Karpas-422 (cell line): ENCODE measurements at places on chromosomes 13 and 19. TPM values are rescaled to one million over a fixed set of nuclear protein-coding genes. Genes with fewer than 3 reads are reported as not detected.

DNA sequence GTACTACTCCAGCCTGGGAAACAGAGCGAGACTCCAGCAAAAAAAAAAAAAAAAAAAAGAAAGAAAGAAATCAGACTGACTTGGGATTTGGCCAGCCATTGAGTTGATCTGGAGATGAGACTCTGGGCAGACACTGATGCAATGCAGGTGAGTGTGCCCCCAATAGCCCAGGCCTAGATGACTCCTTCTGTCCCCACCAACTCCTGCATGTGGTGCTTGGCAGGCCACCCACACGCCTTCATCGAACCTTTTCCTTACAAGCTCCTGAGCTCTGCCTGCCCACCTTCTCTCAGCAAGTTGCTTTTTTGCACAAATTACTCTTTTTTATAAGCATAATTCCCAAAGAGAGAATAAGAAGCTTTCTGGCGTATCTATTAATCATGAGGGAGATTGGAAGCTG lies 97.9 kb upstream of the MBNL2 start:
- H3K27me3 ChIP-seq = no peaks in the 10 kb centered on the region
- no peaks in the 10 kb centered on the region for H3K36me3 ChIP-seq
- no peak for DNase-seq
- no peak overlapping the region for H3K27ac ChIP-seq

The ZNF547 gene
- 3.1 and 6.5 TPM in 2 replicates for total RNA-seq

DNA sequence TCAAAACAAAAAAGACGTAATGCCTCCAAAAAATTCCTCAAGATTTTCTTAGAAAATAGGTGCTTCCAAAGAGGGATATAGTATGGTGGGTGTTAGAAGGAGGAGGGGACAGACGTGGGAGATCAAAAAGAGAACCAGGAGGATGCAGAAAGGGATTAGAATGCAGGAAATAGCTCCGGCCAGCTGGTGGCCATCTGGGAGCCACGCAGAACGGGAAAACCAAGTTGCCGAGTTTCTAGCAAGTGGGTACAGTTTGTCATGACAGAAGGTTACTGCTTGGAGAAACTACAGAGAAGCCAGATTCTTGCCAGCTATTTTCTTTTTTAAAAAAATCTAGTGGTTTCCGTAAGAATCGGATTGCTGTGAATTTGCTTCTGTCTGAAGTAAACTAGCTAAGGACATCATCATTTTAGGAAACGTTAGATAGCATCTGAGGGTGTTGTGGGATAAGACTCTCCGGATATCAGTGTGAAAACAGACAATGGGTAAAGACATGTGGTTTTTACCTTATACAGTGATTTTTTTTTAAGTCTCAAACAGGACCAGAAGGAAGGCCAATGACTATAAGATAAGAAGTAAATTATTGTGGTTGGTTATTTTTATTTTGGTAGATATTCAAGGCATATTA lies 104.9 kb downstream of the HSPH1 start:
- no peak for DNase-seq
- H3K4me3 ChIP-seq = no peak overlapping the region
- H3K27ac ChIP-seq = no peak overlapping the region
- H3K4me1 ChIP-seq = no peaks in the 10 kb centered on the region

The CD209 gene
- total RNA-seq = not detected in 2 replicates

GRCh38 chr19:23999821-24000610 lies 85.3 kb downstream of the ZNF726 start:
- H3K27me3 ChIP-seq = no peaks in the 10 kb centered on the region
- no peaks in the 10 kb centered on the region for H3K4me1 ChIP-seq
- H3K27ac ChIP-seq = no peak overlapping the region
- no peaks in the 10 kb centered on the region for H3K36me3 ChIP-seq

DNA sequence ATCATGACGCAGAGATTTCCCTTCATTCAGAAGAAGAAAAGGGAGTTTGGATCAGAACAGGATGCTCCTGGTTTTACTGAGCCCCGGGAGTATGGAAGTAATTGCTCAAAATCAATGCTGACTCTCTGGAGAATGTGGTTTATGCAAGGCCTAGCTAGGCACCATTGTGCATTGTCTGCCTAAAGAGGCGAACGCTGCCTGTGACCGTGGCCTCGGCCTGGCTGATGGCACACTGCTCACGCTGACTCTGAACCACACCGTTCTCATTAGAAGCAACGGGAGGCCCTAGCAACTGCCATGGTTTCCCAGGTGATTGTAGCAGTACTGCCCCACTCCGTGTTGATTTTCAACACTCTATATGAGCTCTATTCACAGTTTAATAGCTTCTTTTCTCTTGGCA lies 41.7 kb upstream of the UBL3 start:
- no peak overlapping the region for H3K4me3 ChIP-seq
- no peaks in the 10 kb centered on the region for H3K27me3 ChIP-seq
- H3K36me3 ChIP-seq = no peaks in the 10 kb centered on the region
- no peak overlapping the region for H3K27ac ChIP-seq
- no peaks in the 10 kb centered on the region for H3K4me1 ChIP-seq
